Stimulated activated CD4-positive, alpha-beta T cell treated with anti-CD3 and anti-CD28 coated beads, Interleukin-12 subunit alpha, Interleukin-12 subunit beta, amount 100 ng/mL, for 24 hours (primary cell): ENCODE measurements at places on chromosomes 13 and 19.
A peak's percentile ranks its signal among the peaks of the same experiment; 100 is the strongest.

DNA sequence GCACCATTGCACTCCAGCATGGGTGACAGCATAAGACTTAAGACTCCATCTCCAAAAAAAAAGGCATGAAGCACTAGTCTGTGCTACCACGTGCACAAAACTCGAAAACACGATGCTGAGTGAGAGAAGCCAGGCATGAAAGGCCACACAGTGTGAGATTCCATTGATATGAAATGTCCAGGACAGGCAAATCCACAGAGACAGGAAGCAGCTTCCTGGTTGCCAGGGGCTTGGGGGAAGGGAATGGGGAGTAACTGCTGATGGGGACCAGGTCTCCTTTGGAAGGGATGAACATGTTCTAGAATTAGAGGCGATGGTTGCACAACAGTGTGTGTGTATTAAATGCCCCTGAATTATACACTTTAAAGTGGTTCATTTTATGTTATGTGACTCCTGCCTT, 15.9 kb upstream of the JUND start:
- DNase-seq: no peak

DNA sequence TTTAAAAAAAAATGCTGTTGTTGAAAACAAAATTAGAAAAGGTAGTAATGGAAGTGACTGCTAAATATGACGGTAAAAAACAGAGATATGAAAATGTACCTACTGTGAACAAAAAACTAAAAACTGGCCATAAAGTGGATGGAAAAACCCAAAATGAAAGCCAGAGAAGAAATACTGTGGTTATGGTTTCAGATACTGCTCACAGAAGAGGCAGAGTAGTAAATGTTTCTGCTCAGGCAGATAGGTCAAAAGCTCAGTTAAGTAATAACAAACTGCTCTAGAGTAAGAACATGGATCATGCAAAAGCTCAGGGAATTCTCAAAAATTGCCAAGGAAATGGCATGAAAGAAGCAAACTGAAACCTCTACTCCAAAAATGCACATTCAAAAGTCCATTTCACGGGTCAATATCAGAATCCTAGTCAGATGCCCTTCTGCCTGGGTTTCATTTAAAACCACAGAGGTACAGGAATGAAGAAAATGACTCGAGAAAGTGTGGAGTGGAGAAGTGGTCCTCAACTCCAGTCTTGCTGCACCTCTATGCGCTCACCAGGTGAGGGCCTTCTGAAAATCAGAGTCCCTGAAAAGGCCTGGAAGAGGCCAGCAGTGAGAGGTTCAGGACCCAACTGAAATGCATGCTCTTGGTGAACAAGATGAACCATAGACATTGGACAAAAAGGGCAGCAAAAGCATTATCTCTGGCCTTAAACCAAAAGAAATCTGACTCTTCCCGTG, 315.0 kb upstream of the SPRY2 start:
- DNase-seq: no peak

DNA sequence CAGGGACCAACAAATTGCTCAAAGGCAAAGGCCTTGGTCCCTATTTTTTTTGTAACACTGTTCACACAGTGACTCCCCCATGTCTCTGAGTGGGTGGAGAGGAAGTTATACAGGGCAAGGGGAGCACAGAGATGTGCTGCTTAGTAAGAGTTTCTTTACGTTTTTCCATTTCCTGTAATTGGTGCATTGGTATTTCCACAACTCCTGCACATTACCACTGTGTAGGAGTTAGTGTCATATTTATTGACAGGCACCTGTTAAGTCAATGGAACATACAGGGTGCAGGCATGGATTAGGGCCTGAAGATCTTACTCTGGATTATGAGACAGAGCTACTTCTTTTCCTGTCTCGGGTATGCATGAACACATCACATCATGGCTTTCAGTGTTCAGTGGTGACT, 45.2 kb downstream of the SOX21 start:
- no peak for DNase-seq

DNA sequence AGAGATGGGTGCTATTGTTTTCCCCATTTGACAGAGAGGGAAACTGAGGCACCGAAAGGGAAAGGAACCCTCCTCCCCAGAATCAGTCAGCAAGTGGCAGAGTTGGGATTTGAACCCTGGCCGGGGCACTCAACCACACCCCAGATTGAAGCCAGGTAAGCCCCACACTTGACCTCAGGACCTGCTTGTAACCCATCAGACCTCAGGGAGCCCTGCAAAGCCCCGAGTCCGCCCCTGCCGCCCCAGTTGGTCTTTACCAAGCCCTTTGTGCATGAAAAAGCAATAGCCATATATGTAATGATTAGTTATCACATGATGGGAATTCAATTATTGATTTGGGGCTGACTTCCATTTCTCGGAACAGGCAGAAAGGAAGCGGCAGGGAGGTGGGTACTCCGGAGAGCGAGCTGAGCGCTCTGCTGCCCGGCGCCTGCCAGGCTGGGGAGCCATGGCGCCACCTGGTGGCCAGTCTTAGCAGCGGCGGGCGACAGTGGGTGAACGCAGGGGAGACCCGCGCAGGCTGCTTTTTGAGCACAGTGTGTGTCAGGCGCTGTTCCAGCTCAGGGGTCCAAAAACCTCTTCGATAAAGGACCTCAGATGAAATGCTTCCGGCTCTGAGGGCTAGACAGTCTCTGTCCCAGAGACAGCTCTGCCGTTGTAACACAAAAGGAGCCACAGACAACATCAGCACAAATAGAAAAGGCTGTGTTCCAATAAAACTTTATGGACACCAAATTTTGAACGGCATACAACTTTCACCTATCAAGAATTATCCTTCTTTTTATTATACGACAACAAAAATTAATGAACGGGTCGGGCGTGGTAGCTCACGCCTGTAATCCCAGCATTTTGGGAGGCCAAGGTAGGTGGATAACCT, 82.9 kb upstream of the CACNA1A start:
- DNase-seq: peak; percentile 77

GRCh38 chr19:17678836-17679235, 9.3 kb downstream of the UNC13A start:
- DNase-seq: no peak

DNA sequence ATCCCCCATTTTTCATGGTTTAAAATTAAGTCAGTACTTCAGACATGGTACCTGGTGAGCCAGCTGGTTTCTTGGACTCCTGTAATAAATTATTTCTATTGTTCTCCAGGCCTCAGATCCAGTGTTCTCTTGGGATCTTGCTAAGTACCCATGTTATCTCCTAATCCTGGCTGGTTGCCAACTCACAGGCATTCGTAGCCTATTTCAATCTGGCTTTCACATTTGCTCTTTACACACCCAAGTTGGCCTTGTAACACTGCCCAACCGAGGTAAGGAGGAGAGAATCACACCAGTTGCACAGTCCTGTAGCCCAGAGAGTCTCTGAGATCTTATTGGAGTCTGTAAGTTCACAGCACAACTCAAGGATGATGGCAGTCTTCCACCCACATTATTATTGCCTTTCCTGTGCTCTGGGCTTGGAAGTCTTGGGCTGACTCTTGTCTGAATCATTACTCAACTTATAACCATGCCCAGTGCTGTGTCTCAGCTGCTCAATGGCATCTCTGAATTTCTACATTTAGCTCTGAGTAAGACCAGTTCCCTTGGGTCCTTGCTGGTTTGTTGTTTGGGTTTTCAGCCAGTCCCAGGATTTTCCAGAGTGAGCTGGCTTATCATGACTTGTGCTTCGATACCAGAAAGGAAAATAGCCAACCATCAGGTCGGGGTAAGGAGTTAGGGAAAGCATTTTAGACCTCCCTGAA, 76.6 kb upstream of the KLF12 start:
- no peak for DNase-seq

GRCh38 chr13:34474187-34474868, 467.7 kb upstream of the NBEA start:
- no peak for DNase-seq

GRCh38 chr19:18419699-18420460, 682 bp downstream of the SSBP4 start:
- no peak for DNase-seq

- DNase-seq: no peak
Observed at GRCh38 chr13:24356270-24356669, 46.9 kb downstream of the C1QTNF9 start.

DNA sequence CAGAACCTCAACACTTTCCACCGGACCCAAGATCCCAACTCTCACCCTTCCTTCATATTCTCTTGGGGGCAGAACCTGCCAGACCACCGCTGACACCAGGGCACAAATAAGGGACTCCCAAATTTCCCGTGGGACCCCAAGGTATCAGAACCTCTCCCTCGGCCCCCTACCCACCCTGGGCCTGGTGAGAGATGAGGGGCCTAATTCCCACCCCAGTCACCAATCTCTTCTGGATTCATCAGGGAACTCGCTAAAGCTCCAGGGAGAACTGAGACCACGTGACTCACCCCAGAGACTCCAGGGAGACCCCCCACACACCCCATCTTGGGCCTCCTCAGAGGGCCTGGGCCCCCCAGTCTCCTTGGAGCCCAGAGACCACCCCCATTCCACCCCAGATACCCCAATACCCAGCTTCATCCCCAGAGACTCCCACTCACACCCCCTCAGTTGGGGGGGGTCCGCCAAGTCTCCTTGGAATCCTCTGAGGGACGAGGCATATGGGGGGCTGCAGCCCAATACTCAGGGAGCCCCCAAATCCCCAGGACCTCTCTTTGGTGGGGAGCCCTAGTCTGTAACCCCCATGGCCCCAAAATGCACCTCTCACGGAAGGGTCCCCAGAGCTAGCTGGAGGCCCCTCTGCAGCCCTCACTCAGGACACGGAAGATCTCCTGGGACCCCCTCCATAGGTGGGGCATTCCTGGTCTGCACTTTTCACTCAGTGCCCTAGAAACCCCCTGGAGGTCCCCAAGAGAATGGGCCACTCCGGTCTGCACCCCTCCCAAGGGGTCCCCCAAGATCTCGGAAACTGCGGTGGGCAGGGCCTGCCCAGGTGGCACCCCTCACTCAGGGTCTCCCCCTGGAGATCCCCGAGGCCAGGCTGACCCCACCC, 1.6 kb downstream of the LMNB2 start:
- DNase-seq: no peak

- no peak for DNase-seq
Observed at GRCh38 chr19:827710-828321, at the start of gene AZU1. TSS of gene AZU1 (plus strand) at chr19:827837. CDS start at chr19:827847, 10 bp downstream.

GRCh38 chr19:2558543-2558942, 82.6 kb downstream of the GADD45B start:
- DNase-seq: no peak

- no peak for DNase-seq
Observed at GRCh38 chr13:38173403-38173802, 176.2 kb upstream of the UFM1 start.

DNA sequence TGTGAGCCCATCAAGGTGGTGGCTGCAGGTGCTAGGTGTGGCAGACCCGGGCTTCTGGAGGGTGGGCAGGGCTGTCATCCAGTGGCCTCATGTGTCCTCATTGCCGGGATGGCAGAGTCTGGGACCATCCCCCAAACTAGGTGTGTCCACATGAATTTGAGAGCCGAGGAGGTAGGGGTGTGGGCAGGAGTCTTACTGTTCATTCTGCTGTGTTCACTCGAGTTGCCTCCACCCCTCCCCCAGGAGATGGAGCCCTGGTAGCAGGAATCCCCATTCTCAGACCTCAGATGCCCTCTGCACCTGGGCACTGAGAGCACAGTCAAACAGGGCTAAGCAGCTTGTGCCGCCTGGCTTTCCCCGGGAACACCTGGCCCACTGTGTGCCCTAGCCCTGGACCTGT, 22.4 kb downstream of the NAXD start:
- DNase-seq: no peak

GRCh38 chr13:44667943-44668342, 91.8 kb upstream of the TSC22D1 start:
- DNase-seq: no peak

DNA sequence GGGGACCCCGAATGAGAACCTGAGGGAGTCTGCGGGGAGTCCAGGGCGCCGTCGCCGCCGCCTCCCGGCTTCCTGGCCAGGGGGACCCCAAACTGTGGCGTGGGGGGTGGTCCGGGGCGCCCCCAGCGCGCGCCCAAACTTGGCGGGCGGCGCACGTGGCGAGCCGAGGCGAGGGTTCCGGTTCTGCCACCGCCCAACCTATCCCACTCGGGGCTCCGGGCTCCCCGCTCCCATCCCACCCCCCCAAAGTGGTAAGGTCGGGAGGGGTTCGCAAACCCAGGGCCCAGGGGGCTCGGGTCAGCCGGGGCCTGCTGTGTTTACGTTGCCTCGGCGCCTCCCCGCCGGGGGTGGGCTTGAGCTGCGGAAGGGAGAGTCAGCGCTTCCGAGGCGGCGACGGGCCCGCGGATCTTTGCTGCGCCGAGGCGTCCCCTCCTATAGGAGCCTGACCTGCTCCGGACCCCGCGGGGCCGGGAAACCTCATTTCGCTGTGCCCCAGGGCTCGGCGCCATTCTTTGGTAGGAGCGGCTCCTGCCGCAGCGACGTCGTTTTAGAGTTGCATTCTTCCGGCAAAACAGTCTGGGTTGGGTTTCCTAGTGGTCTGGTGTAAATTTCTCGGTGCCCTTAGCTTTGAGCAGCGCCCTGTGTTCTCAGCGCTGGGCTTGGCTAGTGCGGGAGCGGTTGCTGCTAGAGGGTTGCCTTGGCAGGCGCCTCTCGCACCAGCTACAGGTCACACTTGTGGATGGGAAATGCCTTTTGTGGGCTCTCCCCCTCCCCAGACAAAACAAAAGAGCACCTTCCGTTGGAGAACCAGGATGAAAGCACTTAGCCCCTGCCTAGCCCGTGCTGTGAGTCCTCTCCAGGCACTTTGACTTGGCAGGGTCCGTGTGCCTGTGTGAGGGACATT, 1.2 kb downstream of the DAZAP1 start:
- DNase-seq: peak; percentile 29

DNA sequence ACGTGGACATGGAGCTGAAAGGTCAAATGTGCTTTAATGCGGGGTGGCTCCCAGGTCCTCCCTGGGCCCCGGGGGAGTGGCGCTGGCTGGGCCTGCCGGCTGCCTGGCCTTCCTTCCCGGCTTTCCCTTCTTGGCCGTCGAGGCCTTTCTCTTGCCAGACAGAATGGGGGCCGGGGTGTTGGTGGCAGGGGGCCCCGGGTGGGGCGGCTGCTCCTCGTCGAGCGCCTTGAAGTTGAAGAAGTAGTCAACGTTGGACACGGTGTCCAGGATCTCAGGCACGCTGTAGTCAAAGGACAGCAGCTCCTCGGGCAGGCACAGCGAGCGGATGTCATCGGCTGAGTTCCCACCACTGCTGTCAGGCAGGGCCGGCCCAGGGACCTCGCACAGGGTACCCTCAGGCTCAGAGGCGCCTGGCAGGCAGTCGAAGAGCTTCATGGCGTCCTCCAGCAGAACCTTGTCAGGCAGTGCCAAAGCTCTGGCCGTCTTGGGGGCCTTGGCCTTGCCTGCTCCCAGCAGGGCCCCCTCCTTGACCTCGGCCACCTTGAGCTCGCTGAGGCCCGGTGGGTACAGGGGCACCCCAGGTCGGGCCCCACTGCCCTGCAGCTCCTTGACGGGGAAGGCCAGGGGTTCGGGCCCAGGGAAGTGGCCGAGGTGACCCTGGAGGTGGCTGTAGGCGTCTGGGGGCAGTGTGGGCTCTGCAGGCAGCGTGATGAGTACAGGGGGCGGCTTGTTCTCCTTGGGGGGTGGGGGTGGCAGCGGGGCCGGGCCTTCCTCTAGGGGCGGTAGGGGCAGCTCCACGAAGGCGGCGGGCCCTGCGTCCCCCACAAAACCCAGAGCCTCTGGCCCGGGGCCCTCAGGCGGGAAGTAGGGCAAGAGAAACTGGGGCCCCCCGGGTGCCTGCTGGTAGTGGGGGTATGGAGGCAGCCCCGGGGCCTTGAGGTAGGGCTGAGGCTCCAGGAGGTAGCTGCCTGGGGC, 1.3 kb downstream of the PRR22 start:
- DNase-seq: no peak
